ENCODE measurements at places on chromosomes 5 and 9.

DNA sequence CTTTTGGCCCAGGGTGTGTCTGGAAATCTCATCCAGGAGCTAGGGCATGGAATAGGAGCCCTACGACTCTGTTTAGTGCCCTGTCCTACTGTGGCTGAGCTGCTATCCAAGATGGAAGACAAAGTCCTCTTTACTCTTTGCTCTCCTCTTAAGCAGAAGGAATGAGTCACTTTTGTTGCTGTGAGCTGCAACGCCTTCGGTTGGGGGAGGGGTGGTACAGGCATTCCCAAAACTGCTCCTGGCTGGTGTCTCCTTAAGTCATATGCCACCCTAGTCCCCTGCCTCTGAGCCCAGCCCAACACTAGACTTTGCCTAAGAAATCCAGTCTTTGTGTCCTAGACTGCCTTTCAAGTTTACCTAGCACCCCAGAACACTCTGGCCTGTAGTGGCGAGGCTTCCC, 99.9 kb downstream of the PRR16 start:
- no peak for DNase-seq

- no peak for DNase-seq
Measured at GRCh38 chr5:73471654-73472053, 23.1 kb upstream of the FOXD1 start.

GRCh38 chr9:91274949-91275492, 86.7 kb downstream of the AUH start:
- DNase-seq = no peak

GRCh38 chr5:176534640-176535039, 2.6 kb downstream of the RNF44 start:
- no peak for DNase-seq

GRCh38 chr5:169906745-169907649, 73.3 kb downstream of the INSYN2B start:
- peak; percentile 77 for DNase-seq
